ENCODE measurements at places on chromosomes 12 and 14. TPM values are rescaled to one million over a fixed set of nuclear protein-coding genes. Genes with fewer than 3 reads are reported as not detected.

Gene ANHX
- total RNA-seq = not detected

Gene VDR
- total RNA-seq = 33.4 TPM

Gene PRIMA1
- not detected for total RNA-seq

Gene MYO1H
- total RNA-seq = not detected

Gene LHX5
- total RNA-seq = 0.24 TPM

Gene SIX6
- not detected for total RNA-seq

Gene IL23A
- 7.3 TPM for total RNA-seq

Gene GZMB
- total RNA-seq = not detected

Gene NKX2-1
- not detected for total RNA-seq

Gene RBP5
- not detected for total RNA-seq

Gene PPP1R1A
- total RNA-seq = not detected

Gene RTRAF
- total RNA-seq = 230 TPM

Gene AGAP2
- total RNA-seq = 0.82 TPM

Gene NEMP1
- 16.6 TPM for total RNA-seq

GRCh38 chr12:120118321-120119061 lies 1.9 kb upstream of the RAB35 start:
- peak; percentile 64 for DNase-seq

DNA sequence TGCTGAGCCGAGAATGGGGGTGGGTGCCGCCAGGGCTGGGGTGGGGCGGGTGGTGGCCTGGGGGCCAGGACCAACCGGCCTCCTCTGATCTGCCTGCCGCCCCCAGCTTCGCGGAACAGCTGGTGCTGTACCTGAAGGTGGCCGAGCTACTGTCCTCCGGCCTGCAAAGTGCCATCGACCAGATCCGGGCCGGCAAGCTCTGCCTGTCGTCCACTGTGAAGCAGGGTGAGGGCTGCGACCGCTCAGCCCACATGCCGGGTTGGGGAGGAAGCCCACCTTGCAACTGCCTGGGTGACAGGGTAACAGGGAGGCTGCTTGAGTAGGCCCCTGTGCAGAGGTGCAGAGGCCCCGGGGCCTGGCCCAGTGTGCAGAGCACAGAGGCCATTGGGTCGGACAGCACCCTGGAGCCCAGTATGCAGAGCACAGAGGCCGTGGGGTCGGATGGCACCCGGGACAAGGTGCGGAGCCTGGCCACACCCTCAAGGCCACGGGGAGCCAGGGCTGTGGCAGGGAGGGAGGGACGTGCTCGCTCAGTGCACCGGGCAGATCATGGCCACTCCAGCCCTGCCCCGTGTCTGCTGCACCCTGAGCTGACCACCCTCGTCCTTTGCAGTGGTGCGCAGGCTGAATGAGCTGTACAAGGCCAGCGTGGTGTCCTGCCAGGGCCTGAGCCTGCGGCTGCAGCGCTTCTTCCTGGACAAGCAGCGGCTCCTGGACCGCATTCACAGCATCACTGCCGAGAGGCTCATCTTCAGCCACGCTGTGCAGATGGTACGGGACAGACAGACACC lies 9.5 kb upstream of the PUS1 start:
- DNase-seq = no peak

- no peak for DNase-seq
Measured at GRCh38 chr12:62891805-62892549, 43.0 kb downstream of the PPM1H start.

DNA sequence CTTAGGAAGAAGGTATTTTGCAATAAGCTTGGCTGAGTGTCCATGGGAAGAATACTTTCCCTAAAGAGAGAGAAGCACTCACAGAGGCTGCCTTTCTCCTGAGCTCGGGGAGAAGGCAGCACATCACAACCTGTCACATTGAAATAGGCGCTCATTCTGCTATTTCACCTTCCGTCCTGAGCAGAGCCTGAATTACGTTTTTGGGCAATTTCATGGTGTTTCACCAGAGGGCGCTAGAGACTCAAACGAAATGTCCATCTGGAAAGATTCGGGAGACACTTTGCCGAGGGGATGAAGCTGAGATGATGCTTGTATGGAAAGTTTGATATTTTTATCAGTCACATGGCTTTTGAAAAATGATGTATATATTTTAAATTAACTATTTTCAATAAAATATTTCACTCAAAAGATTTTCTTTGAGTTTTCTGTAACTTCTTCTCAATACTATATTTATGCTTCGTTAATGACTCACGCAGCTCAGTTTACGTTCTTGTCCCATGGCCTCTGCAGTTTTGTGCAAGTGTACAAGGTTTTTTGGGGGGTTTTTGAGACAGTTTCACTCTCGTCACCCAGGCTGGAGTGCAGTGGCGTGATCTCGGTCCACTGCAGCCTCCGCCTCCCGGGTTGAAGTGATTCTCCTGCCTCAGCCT lies 17.4 kb upstream of the B4GALNT3 start:
- DNase-seq = no peak

DNA sequence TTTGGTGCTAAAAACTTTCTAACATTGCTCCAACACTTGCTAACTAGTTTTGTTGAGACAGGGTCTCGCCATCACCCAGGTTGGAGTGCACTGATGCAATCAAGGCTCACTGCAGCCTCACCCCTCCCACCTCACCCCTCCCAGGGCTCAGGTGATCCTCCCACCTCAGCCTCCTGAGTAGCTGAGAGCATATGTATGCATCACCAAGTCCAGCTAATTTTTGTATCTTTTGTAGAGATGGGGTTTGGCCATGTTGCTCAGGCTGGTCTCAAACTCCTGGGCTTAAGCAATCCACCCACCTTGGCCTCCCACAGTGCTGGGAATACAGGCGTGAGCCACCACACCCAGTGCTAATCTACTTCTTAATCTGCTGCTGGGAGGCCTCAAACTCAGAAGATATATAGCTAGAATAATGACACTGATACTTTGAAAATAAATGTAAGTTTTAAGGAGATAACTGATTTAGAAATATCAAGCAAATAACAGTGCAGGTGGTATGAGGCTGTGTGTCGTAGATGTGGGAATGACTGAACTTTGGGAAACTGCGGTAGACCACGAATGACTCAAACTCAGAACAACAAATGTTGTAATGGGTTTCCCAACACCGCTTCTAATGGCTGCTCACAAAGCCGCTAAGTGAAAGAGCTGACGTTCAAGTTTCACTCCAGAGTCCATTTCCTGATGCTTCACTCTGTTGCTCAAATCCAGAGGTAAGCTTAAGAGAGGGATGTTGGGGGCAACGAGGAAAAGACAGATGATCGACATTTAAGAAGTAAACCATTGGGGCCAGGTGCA lies 10.0 kb downstream of the TMCC3 start:
- DNase-seq = peak; percentile 82

- no peak for DNase-seq
Measured at GRCh38 chr12:116689979-116690744, 47.7 kb downstream of the SPRING1 start.

- DNase-seq = peak; percentile 18
Measured at GRCh38 chr14:24080888-24081738, 9.8 kb downstream of the CPNE6 start.

- DNase-seq = peak; percentile 97
Measured at GRCh38 chr14:103512701-103513611, 9.7 kb downstream of the CKB start.

DNA sequence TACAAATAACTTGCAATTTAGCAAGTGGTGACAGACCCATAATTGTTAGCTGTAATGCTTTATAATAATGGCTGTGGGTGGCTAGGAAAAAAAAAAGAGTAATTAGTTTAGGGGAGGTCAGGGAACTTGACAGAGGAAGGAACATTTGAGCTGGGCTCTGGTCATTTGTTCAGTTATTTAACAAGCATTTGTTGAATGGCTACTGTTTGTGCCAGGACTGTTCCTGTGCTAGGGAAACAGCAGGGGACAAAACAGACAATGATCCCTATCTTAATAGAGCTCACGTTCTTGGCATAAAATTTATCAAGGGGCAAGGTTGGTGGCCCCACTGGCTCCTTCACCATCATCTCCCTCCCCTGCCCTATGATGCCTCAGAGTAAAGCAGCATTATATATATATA lies 18.5 kb downstream of the CHST11 start:
- DNase-seq = no peak

GRCh38 chr12:128969480-128970055 lies 116.3 kb downstream of the GLT1D1 start:
- DNase-seq = no peak

DNA sequence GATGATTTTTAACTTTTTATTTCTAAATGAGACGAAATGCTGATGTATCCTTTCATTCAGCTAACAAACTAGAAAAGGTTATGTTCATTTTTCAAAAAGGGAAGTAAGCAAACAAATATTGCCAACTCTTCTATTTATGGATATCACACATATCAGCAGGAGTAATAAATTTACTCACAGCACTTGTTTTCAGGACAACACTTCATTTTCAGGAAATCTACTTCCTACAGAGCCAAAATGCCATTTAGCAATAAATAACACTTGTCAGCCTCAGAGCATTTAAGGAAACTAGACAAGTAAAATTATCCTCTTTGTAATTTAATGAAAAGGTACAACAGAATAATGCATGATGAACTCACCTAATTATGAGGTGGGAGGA lies 139.6 kb downstream of the HMGA2 start:
- no peak for DNase-seq

- no peak for DNase-seq
Measured at GRCh38 chr12:131102493-131102931, 148.8 kb downstream of the ADGRD1 start.

DNA sequence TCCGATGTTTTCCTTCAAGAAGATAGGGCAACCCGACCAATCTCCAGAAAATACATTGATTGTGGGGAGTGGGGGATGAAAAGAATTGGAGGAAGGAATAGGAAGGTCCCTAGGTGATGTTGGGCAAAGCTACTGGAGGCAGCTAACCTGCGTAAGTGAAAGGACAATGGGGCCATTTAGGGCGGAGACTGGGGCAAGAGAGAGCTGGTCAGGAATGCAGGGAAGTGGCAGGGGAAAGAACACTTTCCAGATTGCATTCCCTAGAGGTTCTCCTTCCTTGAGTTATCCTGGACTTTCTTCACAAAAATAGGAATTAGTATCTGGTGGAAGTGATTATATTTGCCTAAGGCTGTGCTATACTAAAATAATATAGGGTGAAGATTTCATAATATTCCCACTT lies 151.8 kb upstream of the HMGA2 start:
- no peak for DNase-seq

DNA sequence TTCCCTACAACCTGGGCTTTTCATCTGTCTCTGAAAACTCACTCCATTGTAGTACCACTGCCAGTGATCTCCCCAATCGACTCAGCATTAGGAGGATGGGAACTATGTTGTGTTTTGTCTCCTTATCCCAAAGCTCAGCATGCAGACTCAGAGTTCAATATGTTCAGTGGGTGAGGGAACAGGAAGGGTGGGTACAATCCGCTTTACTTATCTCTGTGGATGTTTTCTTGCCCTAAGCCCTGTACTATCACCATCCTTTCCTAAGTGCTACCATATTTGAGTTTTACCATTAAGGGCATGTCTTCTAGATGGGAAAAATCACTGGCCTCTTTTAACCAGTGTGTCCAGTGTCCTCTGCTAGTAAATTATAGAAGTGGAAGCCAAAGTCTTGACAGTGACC lies 107.1 kb downstream of the PPM1H start:
- no peak for DNase-seq

DNA sequence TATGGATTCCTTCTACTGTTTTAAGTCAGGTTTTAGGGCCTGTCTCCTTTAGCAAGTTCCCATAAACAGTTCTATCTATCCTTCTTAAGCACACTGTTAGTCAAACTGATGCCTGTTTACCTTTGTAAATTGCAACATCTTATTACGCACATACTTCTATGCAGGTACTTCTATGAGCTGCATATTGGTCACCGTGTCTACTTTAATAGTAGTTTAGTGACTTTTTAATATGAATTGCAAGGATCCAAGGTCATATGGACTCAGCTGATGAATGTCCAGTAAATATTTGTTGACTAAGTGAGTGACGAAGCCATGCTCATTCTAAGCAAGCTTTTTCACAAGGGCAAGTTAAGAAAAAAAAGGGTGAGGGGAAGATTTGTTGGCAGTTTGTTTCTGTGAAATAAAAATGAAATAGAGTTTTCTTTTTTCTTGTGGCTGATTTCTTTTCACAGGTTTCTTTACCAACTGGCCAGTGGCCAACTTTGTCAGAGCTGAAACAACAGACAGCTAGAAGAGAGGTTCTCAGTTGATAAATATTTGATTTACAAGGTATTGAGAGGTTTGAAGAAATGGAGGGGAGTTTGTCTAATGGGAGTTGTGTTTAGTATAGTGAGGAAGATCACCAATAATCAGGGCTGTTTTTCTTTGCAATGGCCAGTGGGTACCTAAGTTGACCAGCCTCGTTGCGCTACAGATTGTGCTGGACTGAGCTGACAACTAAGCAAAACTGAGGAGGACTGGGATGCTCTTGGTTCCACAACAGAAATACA lies 141.1 kb downstream of the SLC15A5 start:
- DNase-seq = no peak

GRCh38 chr12:5582018-5582417 lies 150.1 kb downstream of the NTF3 start:
- DNase-seq = no peak

DNA sequence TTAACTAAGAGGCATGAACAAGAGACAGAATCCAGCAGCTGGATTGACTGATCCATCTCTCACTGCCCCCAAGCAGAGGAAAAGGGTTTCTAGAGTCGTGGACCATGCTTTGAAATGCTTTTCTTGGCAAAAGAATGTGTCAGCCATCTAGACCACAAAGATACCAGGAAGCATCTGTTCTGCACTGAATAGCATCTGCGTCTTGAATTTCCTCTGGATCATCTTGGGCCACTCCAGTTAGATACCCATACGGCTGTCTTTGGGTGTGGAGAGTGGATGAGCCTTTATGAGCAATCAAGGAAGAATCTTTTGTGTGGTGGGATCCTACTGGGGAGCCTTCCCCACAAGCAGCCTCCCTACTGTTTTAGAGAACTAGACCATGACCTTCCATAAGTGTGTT lies 16.0 kb upstream of the RFX4 start:
- no peak for DNase-seq

- no peak for DNase-seq
Measured at GRCh38 chr12:82883394-82884355, 197.0 kb downstream of the TMTC2 start.

DNA sequence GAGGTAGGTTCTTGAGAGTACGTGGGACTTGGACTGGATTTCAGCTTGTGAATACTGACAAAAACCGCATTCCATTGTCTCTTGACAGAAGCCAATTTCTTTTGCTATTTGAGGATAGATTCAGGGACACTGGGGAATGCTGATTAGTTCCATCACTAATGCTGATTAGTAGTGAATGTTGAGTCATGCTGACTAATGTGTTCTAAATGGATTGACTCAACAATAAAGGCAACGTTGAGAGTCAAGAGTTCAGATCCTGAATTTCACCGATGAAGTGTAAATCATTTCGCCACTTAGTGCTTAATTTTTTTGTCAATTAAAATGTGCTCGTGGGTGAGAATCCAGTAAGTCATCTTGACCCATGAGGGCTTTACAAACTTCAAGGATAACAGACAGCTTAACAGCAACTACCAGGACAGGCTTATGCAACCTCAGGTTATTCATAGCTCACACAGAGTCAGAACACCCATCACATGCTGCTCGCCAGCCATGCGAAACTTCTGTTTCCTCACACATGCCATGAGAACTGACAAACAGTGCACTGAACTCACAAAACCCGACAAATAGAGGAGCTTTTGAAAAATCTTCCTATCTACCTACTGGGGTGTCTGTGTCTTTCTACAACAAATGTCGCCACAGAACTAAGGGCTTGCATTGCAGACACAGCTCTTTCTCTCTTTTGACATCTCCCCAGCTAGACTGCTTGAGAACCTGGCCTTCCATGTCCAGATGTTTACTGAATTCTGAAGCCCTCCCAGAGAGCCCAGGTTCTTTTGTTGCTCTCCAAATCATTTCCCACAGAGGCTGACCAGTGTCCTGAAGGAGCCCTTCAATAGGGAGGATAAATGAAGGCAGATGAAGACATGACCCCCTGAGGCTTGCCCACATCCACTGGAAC lies 316.4 kb downstream of the ZFP36L1 start:
- DNase-seq = peak; percentile 89

All from foreskin keratinocyte (primary cell).